NCI-H748 treated with DMSO at 0.1 percent for 48 hours (cell line): ENCODE measurements at places on chromosomes 2 and 18.

DNA sequence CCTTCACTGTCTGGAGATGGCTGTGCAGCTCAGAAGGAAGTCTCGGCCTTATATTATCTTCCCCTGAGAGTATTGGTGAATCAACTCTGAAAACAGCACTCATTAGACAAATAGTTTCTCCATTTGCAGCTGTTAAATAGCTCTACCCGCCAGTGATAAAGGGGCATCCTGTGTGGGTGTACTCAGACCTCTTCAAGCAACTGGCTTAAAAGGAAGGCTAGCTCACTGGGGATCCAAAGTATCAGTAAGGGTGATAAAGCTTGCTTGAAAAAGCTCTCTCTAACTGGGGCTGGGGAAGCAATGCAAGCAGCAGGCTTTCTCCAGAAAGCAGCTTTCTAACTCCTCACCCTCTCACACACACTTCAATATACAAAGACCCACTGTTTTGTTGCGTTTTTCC is 64.9 kb upstream of the PSMD14 start:
- no peak for DNase-seq

- no peak for DNase-seq
Measured at GRCh38 chr2:133574620-133575019, 6.4 kb upstream of the NCKAP5 start.

DNA sequence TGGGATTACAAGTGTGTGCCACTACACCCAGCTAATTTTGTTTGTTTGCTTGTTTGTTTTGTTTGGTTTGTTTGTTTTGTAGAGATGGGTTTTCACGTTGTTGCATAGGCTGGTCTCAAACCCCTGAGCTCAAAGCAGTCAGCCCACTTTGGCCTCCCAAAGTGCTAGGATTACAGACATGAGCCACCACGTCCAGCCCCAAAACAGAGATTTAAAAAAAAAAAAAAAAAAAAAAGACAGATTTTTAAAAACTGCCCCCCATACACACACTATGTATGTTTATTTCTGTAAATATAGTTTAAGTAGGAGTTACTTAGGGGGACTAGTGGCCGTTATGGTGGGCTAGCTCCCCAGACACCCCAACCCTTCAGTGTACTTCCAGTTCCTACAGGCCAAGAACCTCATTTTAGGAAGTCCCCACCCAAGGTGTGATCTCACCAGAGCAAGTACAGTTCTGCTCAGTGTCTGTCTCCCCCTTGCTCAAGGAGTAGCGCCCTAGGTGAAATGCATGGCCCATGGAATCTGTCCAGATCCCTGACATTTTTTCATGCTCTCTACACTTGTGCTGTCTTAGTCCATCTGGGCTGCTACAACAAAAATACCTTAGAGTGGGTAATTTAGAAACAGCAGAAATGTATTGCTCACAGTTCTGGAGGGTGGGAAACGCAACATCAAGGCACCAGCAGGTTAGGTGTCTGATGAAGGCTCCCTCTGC is 1.6 kb upstream of the TMBIM1 start:
- no peak for DNase-seq

DNA sequence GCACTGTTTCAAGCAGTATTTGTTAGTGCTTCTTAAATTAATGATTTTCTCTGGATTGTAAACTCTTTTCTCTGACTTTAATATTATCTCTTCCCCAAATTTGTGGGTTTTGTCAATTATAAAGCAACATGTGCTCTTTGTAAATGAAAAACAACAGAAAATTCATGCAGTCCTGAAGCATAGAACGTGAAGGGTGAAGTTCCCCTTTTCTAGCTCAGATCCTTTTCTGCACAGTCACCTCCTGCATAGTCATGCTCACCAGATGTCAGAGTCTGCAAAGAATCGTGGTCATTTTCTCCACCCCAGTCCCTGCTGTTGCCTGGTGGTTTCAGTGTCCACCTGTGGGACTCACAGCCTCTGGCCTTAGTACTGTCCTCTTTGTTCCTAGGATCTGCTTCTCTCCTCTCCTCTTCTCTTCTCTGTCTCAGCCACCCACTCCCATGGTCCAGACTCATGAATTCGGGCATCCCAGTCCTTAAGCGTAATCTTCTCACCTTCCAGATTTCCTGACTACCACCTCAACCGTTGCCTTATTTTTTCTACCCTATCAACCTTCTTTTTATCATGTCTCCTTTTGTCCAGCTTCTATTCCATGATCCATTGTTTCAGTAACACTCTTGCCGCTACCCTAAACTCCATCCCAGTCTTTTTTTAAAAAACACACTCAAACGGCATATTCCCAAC is 229.1 kb downstream of the RTP5 start:
- no peak for DNase-seq

DNA sequence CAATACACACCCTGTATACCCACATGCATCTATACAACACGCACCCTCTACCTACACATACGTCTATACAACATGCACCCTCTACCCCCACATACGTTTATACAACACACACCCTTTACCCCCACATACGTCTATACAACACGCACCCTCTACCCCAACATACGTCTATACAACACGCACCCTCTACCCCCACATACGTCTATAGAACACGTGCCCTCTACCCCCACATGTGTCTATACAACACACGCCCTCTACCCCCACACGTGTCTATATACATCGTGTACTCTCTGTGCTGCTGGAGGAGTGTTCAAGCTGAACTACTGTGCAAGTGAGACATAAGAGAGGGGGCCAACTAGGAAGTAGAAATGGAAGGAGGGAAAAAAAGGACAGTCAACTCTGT is 621.7 kb upstream of the HS6ST1 start:
- no peak for DNase-seq

DNA sequence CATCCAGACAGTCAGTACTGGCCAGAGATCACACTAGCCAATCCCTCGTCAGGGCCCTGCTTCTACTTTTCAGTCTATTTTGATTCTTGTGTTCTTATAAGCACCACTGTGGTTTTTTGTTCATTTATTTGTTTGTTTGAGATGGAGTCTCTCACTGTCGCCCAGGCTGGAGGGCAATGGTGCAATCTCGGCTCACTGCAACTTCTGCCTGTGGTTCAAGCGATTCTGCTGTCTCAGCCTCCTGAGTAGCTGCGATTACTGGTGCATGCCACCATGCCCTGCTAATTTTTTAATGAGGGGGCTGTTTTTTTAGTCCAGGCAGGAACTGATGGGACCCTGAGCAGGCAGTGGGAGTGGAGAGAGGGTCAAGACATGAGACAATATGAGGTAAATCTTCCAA is 64.9 kb upstream of the KIF5C start:
- no peak for DNase-seq

- DNase-seq: no peak
Measured at GRCh38 chr2:100865816-100866460, 46.0 kb downstream of the NPAS2 start.

GRCh38 chr2:232633413-232634205 is at the start of gene EFHD1:
EFHD1 (plus strand) TSS chr2:232633604; CDS start chr2:232633705, 101 bp downstream.
- DNase-seq: peak; percentile 42

DNA sequence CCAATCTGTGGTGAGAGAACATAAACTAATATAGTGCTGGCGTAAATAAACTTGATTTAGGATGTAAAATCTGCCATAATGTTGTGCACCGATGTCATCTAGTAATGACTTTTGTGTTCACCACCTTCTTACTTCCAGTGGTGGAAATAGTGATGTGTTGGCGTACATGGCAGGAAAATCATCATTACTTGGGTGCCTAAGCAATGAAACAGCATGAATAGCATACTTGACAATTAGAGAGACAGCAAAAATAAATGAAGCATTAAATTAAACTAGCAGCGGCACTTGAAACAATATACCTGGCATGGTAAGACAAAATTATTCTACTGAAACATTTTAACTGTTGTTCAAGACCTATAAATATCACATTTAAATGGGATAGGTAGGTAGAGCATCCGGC is 73.2 kb upstream of the DSC1 start:
- no peak for DNase-seq

DNA sequence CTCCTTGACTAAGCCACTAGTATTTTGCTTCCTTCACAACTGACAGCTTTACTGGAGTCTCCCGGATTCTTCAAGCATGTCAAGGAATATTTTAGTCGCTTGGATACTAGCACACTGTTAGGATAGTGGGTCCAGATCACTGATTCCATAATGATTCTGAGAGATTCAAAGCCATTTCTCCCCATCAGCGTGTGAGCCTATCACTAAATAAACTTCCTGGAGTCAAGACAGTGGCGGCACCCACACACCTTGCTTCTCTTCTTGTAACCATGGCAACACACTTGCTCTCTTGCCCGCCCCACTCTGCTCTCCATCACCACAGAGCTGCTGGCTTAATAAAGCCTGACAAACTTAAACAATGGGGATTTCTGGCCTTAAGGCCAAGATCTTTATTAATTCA is 245.1 kb downstream of the LRRTM1 start:
- DNase-seq: no peak

DNA sequence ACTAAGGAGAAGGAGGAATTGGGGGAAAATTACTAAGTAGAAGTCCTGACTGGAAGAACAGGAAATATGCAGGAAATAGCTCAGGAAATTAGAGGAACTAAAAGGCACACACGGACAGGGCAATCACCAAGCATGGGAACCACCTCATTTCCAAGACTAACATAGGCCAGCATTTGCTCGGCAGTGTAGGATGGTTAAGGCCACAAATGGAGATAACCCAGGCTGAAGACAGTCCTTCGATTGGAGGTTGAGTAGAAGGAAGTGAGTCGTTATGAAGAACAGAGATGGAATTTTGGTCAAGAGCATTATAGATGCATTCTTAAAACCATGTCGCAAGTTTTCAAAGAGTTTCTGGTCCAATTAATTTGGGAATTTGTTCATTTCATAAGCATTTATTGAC is 401.4 kb downstream of the ALK start:
- no peak for DNase-seq

GRCh38 chr2:8974016-8974415 is 29.5 kb downstream of the MBOAT2 start:
- no peak for DNase-seq

- no peak for DNase-seq
Measured at GRCh38 chr2:166593403-166593802, 99.4 kb upstream of the SCN7A start.

GRCh38 chr18:2970772-2971659 is 41.9 kb downstream of the LPIN2 start:
- DNase-seq: no peak

GRCh38 chr2:24016376-24016761 is 6.5 kb downstream of the MFSD2B start:
- no peak for DNase-seq

GRCh38 chr2:134461511-134461910 is 207.6 kb downstream of the MGAT5 start:
- DNase-seq: no peak

GRCh38 chr2:241120440-241120839 is 18.4 kb upstream of the MTERF4 start:
- no peak for DNase-seq

GRCh38 chr2:181937473-181937872 is 45.9 kb downstream of the ITPRID2 start:
- DNase-seq: no peak

- DNase-seq: no peak
Measured at GRCh38 chr18:49112031-49112430, 161.3 kb upstream of the SMAD7 start.

GRCh38 chr2:43210467-43211303 is 15.7 kb downstream of the ZFP36L2 start:
- DNase-seq: no peak

DNA sequence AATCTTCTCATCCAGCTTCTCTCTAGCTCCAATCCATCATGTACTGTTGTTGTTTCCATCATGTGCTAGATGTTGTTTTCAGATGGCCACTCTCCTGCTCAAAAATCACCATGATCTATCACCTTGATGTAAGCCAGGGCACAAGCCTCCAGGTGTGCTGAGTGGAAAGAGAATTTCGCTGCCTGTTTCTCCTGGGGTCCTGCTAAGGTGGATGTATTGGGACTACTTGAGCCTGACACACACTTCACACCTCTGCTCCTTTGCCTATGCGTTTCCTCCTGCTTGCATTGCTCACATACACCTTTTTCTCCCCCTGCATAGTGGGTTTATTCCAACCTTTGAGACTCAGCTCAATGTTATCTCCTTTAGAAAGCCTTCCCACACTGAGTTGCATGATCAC is 287.6 kb downstream of the CYRIA start:
- no peak for DNase-seq
